Tibial nerve (tissue), 4 donors: ENCODE measurements at places on chromosomes 2 and 18. TPM values are rescaled to one million over a fixed set of nuclear protein-coding genes. Genes with fewer than 3 reads are reported as not detected.

- DNase-seq, result no peak
Observed at GRCh38 chr2:212811921-212812320, 273.3 kb upstream of the ERBB4 start.

DNA sequence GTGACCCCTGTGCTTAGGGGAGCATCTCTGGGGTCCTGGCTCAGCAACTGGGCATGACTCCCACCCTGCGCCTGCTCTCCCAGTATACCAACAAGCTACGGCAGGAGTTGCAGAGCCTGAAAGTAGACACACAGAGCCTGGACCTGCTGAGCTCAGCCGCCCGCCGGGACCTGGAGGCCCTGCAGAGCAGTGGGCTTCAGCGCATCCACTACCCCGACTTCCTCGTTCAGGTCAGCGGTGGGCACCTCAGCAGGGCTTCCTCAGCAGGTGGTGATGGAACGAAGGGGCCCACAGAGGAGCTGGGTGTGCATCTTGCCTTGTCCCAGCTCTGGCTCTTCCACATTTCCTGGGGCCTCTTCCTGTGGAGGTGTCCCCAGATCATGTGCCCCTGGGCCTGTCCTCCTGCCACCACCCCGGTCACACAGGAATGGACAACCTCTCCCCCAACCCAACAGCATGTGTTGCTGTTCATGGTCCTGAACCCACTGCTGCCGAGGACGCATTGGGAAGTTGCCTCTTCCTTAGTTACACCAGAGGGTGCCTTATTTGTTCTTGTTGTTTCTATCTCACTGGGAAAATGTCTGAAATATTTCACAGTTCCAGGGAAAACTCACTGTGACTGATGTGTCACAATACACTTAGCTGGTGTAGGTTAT lies 10.8 kb downstream of the PROM2 start:
- DNase-seq, result no peak

DNA sequence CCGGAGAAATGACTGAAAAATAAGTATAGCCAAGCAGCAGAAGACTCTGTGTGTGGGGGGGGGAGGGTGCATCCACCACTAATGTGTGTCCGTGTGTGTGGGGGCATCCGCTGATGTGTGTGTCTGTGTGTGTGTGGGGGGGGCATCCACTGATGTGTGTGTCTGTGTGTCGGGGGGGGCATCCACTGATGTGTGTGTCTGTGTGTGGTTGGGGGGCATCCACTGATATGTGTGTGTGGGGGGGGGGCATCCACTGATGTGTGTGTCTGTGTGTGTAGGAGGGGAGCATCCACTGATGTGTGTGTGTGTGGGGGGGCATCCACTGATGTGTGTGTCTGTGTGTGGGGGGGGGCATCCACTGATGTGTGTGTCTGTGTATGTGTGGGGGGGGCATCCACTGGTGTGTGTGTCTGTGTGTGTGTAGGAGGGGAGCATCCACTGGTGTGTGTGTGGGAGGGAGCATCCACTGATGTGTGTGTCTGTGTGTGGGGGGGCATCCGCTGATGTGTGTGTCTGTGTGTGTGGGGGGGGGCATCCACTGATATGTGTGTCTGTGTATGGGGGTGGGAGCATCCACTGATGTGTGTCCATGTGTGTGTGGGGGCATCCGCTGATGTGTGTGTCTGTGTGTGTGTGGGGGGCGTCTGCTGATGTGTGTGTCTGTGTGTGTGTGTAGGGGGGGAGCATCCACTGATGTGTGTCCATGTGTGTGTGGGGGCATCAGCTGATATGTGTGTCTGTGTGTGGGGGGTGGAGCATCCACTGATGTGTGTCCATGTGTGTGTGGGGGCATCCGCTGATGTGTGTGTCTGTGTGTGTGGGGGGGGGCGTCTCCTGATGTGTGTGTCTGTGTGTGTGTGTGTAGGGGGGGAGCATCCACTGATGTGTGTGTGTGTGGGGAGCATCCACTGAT lies 125.0 kb downstream of the NFATC1 start:
- no peak for DNase-seq

- DNase-seq, result no peak
Observed at GRCh38 chr2:112936927-112937232, 25.9 kb downstream of the IL37 start.

DNA sequence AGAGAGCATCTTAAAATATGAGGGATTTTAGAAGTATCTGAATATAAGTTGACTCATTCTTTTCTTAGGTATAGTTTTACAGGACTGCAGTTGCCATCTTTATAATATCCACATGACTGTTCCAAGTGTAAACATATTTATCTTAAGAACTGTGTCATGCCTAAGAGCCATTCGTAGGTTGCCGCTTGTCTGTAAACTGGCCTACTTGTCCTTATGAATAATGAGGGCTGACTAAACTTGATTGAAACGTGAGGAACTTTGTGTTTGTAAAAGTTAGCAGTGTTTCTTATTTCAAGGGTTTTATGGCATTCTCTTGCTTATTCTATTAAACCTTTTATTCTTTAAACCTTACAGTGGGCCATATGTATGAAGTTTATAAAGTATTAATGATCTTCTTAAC lies 99.6 kb downstream of the MAP3K20 start:
- no peak for DNase-seq

DNA sequence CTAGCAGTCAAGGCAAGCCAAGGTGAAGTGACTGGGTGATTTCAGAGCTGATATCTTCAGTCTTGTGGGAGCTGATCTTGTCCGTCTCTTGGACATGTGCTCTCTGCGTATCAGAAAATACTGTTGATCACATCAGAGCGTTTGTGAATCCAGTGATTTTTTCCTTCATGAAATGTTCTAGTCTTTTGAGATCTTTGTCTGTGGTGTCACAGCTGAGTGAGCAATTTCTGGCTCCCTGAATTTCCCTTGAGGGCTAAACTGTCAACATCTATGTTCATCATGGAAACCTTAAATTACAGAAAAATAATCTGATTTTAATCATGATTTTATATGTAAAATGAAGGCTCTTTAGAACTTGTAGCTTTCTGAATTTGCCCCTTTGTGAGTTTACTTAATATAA lies 432.0 kb downstream of the CCDC85A start:
- DNase-seq, result no peak

DNA sequence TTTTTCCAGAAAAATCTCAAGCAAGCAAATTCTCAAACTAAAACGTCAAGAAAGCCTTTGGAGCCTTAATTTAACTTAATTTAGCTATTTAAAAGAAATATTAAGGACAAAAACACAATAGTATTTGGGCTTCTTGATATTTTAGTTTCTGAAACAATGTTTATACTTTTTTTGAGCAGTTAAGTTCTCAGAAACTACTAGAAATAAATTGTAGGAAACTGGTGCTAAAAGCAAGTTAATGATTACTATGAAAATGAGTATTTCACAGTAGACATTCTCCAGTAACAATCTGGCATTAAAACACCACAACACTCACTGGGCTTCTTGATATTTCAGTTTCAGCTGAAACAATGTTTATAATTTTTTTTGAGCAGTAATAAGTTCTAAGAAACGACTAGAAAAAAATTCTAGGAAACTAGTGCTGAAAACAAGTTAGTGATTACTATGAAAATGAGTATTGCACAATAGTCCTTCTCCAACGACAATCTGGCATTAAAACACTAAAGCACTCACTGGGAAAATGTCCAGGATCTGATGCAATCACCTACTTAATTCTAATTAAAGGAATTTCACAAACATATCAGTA lies 45.1 kb downstream of the TRAK2 start:
- no peak for DNase-seq

DNA sequence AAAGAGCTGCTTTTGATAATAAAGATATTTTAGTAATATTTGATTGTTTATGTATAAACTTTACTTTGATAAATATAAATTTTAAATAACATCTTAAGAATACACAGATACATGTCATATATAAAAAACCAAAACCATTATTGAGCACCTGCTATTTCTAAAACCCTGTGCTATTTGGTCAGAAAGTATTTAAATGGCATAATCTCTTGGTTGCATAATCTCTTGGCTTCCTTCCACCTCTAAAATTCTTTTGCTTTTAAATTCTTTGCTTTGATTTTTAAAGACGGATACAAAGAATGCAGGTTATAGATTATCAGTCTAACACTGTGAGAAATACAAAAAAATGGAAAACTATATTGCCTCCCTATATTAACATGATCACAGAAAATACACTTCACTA lies 36.9 kb downstream of the ACMSD start:
- DNase-seq, result no peak

GRCh38 chr2:26008851-26009566 lies 24.9 kb upstream of the RAB10 start:
- no peak for DNase-seq

DNA sequence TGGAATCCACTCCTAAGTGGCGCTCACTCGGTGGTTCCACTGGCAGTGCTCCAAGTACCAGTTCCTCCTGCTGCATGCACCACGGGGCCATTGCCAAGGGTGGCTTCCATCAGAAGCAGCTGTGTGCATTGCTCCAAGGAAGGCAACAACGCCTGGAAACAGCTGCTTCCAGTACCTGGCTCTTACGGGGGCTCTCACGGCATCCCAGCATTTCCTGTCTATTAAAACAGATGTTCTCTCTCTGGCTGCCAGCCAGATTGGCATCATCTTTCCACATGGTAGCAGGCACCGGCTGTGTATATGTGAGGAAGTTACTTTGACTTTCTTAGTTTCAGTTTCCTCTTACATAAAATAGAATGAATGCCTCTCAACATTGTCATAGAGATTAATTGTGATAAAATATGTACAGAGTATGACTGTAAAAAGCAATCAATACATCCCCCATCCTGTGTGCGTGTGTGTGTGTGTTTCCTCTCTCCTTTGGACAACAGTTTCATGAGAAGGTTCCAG lies 84.9 kb downstream of the CMPK2 start:
- no peak for DNase-seq

GRCh38 chr2:85433511-85434089 lies 15.1 kb downstream of the SH2D6 start:
- DNase-seq, result peak; percentile 82

GRCh38 chr18:36296650-36297416 lies 680 bp upstream of the FHOD3 start:
- no peak for DNase-seq

GRCh38 chr2:118464546-118465265 lies 376.4 kb downstream of the INSIG2 start:
- DNase-seq, result no peak

DNA sequence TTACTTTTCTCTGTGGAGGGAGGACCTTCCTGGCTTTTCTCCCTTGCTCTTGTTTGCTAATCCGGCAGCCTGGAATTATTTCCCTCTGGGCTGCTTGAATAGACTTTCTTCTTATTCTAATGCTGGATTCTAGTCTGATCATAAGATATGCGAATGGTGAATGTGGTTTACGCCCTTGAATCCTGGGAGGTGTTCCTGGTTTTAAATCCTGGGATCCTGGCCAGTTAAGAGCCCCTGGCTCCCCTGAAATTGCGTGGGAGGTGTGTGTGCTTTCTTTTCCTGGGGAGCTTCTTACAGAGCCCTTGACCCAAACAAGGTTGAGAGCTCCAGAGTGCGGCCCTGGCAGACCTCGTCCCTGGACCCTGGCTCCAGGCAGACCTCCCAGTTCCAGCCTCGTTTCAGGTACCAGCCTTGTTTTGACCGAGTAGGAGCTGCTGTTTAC lies 2.8 kb downstream of the SH3BP4 start:
- no peak for DNase-seq

GPR75 gene
- total RNA-seq, result 2.2 TPM

UGT1A9 gene
- not detected for total RNA-seq

REG3G gene
- total RNA-seq, result not detected

RBFA gene
- total RNA-seq, result 33.9 TPM
